ENCODE measurements at places on chromosomes 11 and 22.
A peak's percentile ranks its signal among the peaks of the same experiment; 100 is the strongest.

GRCh38 chr22:37627545-37627944 is 11.9 kb upstream of the SH3BP1 start:
- peak; percentile 58 for DNase-seq

- no peak for DNase-seq
Observed at GRCh38 chr22:26086359-26086758, 82.9 kb upstream of the SEZ6L start.

GRCh38 chr22:29125844-29126243 is 53.0 kb downstream of the KREMEN1 start:
- no peak for DNase-seq

- no peak for DNase-seq
Observed at GRCh38 chr11:12092714-12093113, 17.7 kb upstream of the MICAL2 start.

- peak; percentile 45 for DNase-seq
Observed at GRCh38 chr22:17842386-17842785, 68.1 kb upstream of the BID start.

All from CD4-positive, alpha-beta T cell treated with Interleukin-4 for 4 hours (primary cell).